ENCODE measurements at places on chromosomes 16 and 17. TPM values are rescaled to one million over a fixed set of nuclear protein-coding genes. Genes with fewer than 3 reads are reported as not detected.

GCGR gene
- 0.16 TPM for total RNA-seq

FUS gene
- total RNA-seq = 31.9 TPM

GRCh38 chr17:13503526-13503925 lies 98.2 kb downstream of the HS3ST3A1 start:
- no peak for DNase-seq

GRCh38 chr17:1871756-1872155 lies 42.0 kb downstream of the RPA1 start:
- DNase-seq = no peak

DNA sequence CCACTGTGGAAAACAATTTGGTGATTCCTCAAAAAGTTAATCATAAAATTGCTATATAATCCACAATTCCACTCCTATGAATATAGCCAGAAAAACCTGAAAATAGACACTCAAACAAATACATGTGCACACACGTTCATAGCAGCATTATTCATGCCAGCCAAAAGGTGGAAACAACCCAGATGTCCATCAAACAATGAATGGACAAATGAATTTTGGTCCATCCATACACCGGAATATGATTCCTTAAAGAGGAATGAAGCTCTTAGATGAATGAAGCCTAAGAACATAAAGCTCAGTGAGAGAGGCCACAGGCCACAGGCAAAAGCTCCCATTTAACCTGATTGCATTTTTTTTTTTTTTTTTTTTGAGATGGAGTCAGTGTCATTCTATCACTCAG lies 114.6 kb upstream of the TNRC6C start:
- DNase-seq = no peak

Measured in lower leg skin (tissue), 4 donors.